HT-29 (cell line): ENCODE measurements at places on chromosomes 7 and 10. TPM values are rescaled to one million over a fixed set of nuclear protein-coding genes. Genes with fewer than 3 reads are reported as not detected.

- peak; percentile 91 for DNase-seq
These were observed 146.0 kb downstream of the TNS3 start for GRCh38 chr7:47435889-47436312.

GRCh38 chr10:98252464-98252863 is 15.5 kb downstream of the LOXL4 start:
- DNase-seq: no peak

GRCh38 chr10:29980084-29980483 is 79.3 kb downstream of the JCAD start:
- DNase-seq: no peak

- DNase-seq: no peak
These were observed 64.7 kb downstream of the DIP2C start for GRCh38 chr10:624605-625332.

DNA sequence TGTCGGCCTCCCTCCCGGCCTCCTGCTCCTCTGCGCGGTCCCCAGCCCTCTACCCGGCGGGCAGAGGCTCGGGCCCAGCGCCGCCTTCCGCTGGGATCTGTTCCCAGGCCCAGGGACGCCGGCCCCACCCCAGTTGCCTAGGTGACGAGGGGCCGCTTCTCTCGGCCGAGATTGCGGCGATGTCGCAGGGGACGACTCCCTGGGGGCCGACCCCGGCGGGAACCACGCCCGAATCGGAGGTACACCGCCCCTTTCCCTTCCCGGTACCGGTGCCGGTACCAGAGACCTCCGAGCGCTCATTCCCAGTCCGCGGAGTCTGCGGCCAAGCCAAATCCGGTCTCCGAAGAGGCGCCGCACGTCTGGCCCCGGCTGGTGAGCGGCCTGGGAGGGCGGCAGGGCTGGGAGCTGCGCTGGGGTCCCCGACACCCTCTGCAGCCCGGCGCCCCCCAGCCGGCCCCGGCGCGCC is at the start of gene CABCOCO1:
TSS of gene CABCOCO1 (plus strand) at position 136 of the 466 bp plus-strand sequence. CDS start at position 180, 44 bp downstream.
- DNase-seq: no peak

C10orf105 gene
- total RNA-seq: 0.20 TPM in 1 of 2 replicates, not detected in the other

IDI2 gene
- not detected in 2 replicates for total RNA-seq

PDK4 gene
- total RNA-seq: 4.9 and 13.9 TPM in 2 replicates

GRM3 gene
- total RNA-seq: not detected in 2 replicates
